AG10803 (cell line): ENCODE measurements at places on chromosomes 2 and 18.
A peak's percentile ranks its signal among the peaks of the same experiment; 100 is the strongest.

- DNase-seq = no peak
Measured at GRCh38 chr18:48852292-48852691, 98.5 kb downstream of the SMAD7 start.

- no peak for DNase-seq
Measured at GRCh38 chr2:62736899-62737559, 31.5 kb downstream of the EHBP1 start.

DNA sequence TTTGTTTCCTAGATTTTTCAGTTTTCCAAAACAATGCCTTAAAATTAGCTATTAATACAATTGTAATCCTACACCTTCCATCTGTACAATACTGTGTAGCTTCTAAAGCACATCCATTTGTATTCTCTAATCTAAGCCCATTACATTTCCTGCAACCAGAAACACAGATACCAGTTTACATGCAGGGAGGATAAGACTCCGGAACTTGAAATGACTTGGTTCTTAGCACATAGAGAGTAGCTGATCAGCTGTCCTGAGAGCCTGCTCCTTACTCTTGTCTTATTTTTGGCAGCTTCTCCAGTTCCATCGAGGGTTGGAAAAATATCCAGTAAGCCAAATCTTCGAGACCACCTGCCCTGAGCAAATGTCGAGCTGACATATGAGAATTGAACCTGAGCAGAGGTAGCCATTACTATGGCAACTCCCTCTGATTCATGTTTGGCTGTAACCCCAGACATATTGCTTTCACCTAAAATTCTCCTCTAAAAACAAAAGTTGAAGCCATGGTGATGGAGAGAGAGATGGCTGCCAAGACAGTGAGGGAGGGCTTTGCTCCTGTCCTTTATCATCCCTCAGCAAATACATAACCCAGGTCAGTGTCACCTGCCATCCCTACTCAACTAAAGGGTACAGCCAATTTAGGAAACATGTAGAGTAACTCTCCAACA lies 542.8 kb downstream of the IRS1 start:
- DNase-seq = no peak

DNA sequence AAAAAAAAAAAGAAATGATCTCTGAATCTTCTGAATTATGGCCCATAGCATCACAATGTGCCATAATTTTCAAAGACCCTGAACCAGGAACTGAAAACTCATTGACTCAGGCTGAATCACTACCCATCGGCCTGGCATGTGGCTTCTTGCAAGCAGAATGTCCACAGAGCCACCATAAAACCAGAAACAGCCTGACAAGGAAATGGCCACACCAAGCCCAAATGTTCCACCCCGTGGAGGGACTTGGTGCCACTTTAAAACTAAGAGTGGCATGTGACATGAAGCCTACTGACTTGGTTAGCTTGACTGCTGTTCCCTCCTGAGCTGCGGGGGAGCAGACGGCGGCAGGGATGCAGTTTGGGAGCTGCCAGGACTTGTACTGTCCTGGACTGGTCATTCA lies 71.2 kb upstream of the RBM44 start:
- no peak for DNase-seq

DNA sequence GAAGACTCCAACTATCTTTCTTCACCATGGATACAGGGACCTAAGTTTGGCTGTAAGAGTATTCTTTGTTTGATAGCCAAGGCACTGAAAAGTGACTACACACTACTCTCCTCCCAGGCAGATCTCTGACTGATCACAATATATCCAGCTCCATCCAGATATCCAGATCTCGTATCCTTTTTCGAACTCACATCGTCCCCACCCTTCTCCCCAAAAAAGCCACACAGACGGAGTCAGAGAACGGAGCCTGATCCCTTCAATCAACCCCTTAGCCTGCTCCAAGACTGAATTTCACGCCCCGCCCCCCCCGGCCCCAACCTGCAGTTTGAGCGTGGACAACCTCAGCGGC lies 533 bp downstream of the DHX57 start:
- peak; percentile 8 for DNase-seq

- no peak for DNase-seq
Measured at GRCh38 chr2:88866756-88867155, 175.3 kb downstream of the RPIA start.

GRCh38 chr2:140667203-140667602 lies 1463.6 kb downstream of the LRP1B start:
- DNase-seq = no peak

GRCh38 chr2:121388371-121388770 lies 103.4 kb upstream of the TFCP2L1 start:
- DNase-seq = no peak

DNA sequence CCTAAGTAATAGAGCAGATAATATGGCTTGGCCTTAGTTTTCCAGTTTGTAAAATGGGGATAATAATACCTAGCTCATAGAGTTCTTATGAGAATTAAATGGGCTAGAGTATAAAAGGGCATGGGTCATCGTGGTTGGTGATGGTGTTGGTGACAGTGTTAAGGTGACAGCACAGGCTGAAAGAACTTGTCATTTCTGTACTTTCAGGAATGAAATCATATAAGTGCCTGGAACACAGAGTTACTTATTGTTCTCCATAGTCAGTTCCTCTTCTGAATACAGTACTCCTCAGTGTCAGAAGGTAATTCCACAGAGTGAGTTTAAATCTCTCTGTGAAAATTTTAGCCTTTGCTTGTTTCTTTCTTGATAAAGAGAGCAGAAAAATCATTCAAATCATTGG lies 42.4 kb downstream of the KIF5C start:
- DNase-seq = no peak

GRCh38 chr2:113069676-113070605 lies 2.2 kb downstream of the IL1F10 start:
- DNase-seq = no peak

GRCh38 chr2:29448096-29448688 lies 333.0 kb downstream of the CLIP4 start:
- no peak for DNase-seq

DNA sequence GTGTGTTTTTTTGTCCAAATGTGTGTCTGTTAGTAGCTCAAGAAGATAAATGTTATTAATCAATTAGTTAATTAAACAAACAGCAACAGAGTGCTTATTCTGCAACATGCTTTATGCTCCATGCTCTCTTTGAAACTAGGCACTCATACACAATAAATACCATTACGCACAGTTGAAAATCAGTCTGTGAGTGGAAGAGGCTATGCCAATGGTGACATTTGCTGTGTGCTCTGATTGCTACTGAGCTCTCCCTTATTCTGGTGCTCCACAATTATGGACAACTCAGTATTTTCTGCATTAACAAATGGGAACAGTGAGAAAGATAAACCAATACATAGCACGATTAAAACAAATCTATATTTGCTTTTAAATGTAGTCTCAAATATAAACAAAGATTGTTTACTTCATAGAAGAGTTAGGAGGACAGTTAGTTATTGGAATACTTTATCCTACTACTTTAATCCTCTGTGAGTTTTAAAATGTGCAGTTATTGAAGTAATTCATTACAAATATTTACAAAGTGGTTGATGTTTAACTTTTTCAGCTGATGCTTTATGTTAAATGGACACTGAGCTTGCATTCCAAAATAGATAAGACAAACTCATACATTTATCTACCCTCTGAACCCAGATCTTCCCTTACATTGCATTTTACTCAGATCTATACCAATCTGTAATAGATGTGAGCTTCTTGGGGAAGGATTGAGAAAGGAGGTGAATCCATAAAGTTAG lies 55.3 kb downstream of the NXPH2 start:
- no peak for DNase-seq

- no peak for DNase-seq
Measured at GRCh38 chr2:197158591-197159550, 151.7 kb downstream of the ANKRD44 start.

GRCh38 chr18:61924550-61924949 lies 31.7 kb upstream of the RNF152 start:
- DNase-seq = no peak

DNA sequence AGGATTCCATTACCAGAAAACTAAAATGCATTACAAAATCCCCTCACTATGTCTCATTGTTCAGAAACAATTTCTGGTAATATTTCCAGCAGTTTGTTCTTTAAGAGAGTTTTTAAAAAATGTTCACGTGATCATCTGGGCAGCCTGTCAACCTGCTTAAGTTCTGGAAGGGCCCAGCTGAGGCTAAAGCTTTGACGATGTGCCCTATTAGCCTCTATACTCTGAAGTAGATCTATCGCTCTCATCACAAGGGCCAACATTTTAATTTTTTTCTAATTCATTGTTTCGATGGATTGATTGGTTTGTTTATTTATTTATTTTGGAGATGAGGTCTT lies 205.8 kb downstream of the PRKCE start:
- no peak for DNase-seq

DNA sequence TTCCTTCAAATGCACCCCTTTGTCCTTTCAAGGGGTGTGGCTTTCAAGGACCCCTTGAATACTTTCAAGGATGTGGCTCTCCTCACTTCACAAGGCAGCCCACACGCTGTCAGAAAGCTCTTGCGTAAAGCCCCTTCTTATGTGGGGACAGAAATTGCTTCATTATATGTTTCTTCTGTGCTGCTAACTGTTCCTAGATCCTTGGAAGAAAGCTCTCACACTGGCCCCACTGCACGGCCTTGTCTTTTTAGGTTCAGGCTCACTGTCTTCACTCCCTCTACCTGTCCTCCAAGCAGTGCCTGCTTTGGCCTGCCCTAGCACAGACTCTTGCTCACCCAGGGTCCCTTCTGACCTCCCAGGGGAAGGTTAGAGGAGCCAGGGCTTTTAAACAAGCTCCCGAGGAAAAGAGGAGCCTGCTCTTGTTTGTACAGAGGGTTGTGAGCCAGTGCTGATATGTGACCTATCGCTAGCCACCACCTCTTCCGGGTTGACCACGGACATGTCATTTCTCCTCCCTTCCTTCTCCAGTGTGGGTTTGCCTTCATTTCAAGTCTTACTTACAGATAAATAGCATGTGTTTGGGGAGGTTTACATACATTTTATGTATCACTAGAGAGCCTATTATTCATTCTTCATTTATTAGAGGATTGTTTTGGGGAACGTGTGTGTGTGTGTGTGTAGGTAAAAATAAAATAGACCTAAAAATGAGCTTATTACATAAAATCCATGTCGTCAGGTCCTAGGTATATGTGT lies 94.7 kb downstream of the RTN4 start:
- DNase-seq = no peak

- no peak for DNase-seq
Measured at GRCh38 chr2:240701091-240701735, 9.5 kb downstream of the AQP12A start.

GRCh38 chr18:10814336-10814735 lies 288.5 kb downstream of the NAPG start:
- no peak for DNase-seq

DNA sequence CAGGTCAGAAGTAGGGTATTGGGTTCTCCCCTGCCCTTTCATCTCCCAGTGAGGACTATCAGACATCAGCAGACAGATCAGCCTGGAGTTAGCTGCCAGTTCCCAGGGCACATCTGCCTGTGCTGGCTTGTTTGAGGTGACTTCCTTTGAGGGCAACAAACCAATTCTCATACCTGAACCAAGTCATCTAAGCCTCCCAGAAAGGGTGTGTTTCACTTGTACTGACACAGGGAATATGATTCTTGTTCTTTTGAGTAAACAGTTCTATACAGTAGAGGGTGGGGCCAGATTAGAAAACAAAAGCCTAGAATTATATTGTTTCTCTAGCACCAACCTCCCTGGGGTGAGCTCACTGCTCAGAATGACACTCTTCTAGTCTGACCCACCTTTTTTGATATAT lies 591.9 kb downstream of the SLC4A3 start:
- no peak for DNase-seq

- peak; percentile 48 for DNase-seq
Measured at GRCh38 chr2:235500761-235501672, 7.2 kb downstream of the AGAP1 start.

- DNase-seq = no peak
Measured at GRCh38 chr18:70634576-70635147, 345.8 kb downstream of the SOCS6 start.

DNA sequence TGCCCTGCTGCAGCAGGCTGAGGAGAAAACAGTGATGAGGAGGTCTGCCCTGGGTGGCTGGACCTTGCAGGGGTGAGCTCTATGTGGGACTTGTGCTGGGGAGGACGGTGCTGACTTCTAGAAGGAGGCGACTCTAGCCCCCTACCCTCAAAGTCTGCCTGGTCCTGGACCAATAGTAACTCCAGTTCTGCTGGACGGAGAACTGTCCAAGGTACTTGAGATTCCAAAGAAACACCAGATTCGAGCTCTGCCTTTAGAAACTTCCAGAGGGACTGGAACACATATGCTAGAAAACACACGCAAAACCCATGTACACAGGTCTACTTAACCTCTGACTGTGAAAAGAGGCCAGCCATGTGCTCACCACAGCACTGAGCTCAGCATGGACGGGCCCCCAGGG lies 260.6 kb downstream of the TWIST2 start:
- DNase-seq = no peak

- DNase-seq = no peak
Measured at GRCh38 chr2:37934591-37935513, 9.8 kb downstream of the RMDN2 start.

GRCh38 chr2:113078350-113078839 lies 10.6 kb downstream of the IL1F10 start:
- DNase-seq = no peak

GRCh38 chr2:148021886-148022285 lies 995 bp downstream of the MBD5 start:
- DNase-seq = no peak

DNA sequence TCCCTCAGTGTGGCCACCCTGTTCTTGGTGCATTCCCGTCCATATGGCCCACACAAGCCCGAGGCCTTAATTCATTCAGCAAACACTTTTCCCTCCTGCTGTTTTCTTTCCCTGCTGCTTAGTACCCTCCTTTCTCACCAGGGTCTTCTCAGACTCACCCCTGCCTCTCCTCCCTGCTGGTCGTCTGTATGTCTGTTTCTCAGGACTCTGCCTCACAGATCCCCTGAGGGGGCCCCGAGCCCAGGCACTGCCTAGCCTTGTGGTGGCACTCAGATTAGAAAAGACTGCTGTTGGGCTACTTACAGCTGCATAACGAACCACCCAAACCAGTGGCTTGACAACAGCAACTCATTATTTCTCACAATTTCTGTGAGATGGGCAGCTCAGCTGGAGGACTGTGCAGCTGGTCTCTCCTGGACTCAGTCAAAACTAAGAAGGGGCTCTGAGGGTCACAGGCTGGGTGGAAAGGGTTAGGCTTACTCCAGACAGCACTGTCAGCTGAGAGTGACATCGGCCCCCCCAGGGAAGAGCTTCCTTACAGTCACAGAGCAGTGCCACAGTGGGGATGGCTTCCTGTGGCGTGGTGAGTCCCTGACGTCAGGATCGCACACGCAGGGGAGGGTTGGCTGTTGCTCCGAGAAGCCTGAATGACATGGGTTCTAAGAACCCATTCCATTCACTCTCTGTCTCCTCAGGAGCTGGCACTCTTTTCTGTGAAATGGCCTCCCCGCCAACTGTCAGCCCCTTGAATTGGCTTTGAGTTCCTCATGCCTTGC lies 139.0 kb downstream of the UXS1 start:
- DNase-seq = no peak

DNA sequence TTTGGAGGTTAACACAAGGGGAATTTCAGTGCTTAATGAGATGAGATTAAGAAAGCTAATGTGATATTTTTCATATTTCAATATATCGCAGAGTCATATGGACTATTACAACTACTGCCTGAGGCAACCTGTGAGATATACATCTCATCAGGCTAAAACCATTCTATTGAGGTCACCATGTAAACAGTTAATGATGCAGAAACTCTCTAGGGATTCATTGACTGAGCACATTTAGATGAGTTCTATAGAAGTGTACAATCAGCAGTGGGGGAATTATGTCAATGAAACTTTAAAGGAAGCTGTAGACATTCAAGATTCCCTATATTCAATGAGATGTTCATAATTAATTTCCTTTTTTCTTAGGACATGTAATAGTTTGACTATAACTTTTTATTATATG lies 687.4 kb upstream of the SYT4 start:
- DNase-seq = no peak
